Pancreas (tissue), 10 donors: ENCODE measurements at places on chromosomes 5 and 9. TPM values are rescaled to one million over a fixed set of nuclear protein-coding genes. Genes with fewer than 3 reads are reported as not detected.

Gene CD74
- total RNA-seq: 116 TPM

Gene AK8
- total RNA-seq: 0.63 TPM

Gene UGCG
- 12.8 TPM for total RNA-seq

Gene PIP5KL1
- total RNA-seq: 2.2 TPM

Gene KYAT1
- 1.4 TPM for total RNA-seq

Gene SNCAIP
- 0.04 TPM for total RNA-seq

Gene ALDH1B1
- 7.3 TPM for total RNA-seq

Gene PPP1R26
- 9.4 TPM for total RNA-seq

Gene HRH2
- 1.2 TPM for total RNA-seq

Gene AMBP
- 62.7 TPM for total RNA-seq

Gene TMEM252
- not detected for total RNA-seq

Gene DBH
- not detected for total RNA-seq

Gene GABRA1
- total RNA-seq: not detected

Gene AHRR
- 0.39 TPM for total RNA-seq

DNA sequence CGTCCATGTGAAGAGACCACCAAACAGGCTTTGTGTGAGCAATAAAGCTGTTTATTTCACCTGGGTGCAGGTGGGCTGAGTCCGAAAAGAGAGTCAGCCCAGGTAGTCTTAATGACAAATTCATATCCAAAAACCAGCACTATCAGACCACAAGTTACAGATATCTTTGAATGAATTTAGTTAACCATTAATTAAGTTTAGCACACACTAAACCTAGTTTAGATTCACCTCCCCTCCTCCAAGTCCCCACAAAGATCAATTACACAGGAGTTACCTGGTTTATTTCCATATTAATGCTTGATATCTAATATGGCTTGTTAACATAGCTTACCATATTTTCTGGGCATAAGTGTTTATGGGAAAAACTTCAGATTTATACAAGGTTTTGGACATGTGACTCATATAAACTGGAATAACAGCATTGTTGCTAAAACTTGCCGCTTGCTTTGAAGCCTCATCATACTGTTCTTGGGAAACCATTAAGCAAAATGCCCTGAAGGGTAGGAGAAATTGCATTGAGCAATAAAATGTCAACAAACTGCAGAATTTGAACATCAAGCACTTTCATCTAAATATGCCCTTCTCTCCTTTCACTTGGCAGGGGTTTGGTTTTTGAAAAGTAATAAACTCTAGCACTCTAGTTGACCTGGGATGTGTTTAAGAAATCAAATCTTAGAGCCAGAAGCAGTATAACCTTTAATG lies 166.9 kb downstream of the SNCAIP start:
- DNase-seq: no peak

DNA sequence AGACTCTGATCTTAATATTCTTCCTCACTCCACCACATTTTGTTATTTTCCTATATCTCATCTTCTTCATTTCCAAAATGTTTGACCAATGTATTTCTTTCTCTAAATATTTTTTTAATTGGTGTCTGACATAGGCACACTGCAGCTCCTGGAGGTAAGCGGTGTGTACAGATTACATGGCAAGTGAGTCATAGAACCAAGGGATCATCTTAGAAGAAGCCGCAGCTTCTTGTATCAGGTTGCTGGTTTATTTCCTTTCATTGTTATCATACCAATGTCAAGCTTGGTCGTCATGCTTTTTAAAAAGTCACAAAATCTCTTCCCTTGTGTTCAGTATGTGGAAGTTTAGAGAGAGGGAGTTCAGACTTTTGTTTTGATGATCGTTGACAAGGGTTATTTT lies 526.1 kb upstream of the CDH18 start:
- no peak for DNase-seq

DNA sequence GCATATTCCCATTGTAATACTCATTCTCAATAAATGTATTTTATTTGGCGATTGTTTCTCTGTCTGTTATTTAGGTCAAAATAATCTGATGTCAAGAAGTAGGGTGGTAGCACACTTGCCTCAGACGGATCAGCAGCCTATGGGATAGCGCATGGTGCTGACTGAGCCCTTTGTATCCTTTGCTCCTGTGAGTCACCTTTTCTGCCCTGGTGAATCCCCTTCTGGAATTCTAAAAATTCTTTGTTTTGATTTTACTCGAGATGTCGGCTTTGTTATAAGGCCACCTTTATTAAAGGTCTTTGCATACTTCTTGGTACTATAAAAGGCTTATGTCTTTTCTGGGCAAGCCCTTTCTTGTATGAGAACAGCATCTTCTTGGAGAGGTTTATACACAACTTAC lies 1187.8 kb downstream of the CDH9 start:
- DNase-seq: no peak

GRCh38 chr5:169331292-169331852 lies 30.4 kb upstream of the SLIT3 start:
- DNase-seq: no peak

DNA sequence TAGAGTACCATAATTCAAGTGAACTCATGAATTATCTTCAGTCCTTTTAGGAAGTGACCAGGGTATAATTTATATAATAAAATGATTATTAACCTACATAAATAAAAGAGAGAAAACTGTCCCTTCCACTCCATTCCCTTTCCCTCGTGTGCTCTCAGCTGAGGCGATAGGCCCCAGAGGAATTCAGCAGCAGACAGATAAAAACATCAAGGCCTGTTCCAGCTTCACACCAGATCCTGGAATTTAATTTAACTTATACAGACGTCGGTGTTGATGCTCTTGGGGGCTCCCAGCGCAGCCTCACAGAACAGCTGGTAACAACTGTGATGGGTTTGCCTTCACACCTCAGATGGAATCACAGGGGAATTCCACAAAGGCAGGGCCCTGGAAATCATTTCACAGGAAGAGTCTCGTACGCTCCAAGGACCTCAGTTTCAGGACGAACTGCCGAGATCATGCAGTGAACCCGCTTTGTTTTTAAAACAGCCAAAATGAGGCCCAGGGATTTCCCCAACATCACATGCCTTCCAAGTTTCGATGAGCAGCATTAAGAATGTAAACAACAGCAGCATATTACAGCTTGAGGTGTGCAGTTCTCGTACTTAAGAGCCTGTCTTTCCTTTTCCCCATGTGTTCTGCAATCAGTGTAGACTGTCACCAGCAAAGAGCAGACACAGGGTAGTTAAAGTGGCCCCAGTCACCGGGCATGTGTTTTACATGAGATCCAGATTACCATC lies 73.6 kb upstream of the ALDH1B1 start:
- no peak for DNase-seq

GRCh38 chr9:123457583-123457982 lies 101.6 kb downstream of the CRB2 start:
- no peak for DNase-seq

- DNase-seq: peak; percentile 70
Measured at GRCh38 chr9:129458663-129459546, 162.0 kb downstream of the C9orf50 start.

DNA sequence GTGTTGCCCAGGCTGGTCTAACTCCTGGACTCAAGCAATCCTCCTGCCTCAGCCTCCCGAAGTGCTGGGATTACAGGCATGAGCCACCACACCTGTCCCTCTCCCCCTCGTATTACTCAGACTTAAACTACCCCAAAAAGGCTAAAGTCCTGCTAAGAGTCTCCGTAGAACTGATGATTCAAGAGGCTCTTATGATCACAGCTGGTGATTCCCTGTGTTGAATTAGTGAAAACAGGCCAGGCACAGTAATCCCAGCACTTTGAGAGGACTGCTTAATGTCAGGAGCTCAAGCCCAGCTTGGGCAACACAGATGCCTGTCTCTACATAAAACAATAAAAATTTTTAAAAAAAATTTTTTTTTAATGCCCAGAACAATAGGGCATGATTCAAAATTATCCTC lies 9.2 kb downstream of the CDC26 start:
- DNase-seq: no peak

- peak; percentile 79 for DNase-seq
Measured at GRCh38 chr9:128702949-128703615, 779 bp downstream of the PKN3 start.

DNA sequence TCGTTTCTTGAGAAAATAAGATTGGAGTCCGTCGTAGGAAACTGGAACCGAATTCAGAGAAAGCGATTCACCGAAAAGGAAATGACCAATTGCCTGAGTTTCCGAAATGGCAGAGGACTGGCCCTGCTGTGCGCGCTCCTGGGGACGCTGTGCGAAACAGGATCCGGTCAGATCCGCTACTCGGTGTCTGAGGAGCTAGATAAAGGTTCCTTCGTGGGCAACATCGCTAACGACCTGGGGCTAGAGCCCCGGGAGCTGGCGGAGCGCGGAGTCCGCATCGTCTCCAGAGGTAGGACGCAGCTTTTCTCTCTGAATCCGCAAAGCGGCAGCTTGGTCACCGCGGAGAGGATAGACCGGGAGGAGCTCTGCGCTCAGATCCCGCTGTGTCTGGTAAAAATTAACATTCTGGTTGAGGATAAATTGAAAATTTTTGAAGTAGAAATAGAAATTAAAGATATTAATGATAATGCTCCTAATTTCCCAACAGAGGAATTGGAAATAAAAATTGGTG lies 379 bp downstream of the PCDHGA3 start:
- DNase-seq: no peak

- DNase-seq: no peak
Measured at GRCh38 chr5:99141534-99142128, 212.8 kb upstream of the CHD1 start.

GRCh38 chr5:111954516-111955395 lies 197.8 kb upstream of the NREP start:
- DNase-seq: no peak

DNA sequence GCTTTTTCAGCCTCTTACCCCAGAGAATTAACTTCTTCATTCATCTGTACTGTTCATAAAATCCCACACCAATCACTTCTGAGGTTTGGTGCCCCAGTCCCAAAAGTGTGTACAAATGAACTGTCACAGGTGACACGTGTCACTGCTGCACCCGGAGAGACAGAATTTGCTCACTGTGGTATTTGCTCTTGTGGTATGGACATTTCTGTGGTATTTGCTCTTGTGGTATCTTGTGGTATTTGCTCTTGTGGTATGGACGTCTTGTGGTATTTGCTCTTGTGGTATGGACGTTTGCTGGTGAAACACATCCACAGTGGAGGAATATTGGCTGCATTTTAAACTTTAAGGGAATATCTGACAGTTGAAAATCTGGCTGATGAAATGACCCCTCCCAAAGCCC lies 214.9 kb upstream of the DAP start:
- no peak for DNase-seq
